ENCODE measurements at places on chromosomes 12 and 14. TPM values are rescaled to one million over a fixed set of nuclear protein-coding genes. Genes with fewer than 3 reads are reported as not detected.

Gene PAPLN
- total RNA-seq, result 0.31 TPM

Gene ANKRD33
- 0.10 TPM for total RNA-seq

Gene LRRK2
- total RNA-seq, result 21.3 TPM

Gene KLHL28
- 49.1 TPM for total RNA-seq

Gene MYH6
- total RNA-seq, result not detected

Gene GPRC5A
- 1.6 TPM for total RNA-seq

Measured in mononuclear cell (primary cell).